Stimulated activated CD8-positive, alpha-beta memory T cell treated with anti-CD3 and anti-CD28 coated beads, Interleukin-4, amount 100 ng/mL, for 1 hour (primary cell): ENCODE measurements at places on chromosomes 13 and 19.

DNA sequence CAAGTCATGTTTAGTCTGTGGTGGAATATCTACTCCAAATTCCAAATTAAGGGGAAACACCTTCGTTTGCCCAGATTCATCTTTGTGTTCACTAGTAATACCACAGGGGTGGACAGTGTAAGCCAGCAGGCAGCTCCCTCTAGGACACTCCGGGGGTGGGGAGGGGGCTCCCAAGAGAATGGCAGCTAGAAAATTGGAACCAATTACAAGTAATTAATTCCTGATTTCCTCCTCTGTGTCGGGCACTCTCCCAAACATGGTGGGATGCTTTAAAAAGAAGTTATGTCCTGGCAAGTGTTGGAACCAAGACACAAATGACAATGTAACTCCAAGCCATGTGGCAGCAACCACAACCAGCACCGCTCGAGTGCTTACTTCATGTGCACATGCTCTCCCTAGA lies 5.9 kb downstream of the COL4A1 start:
- no peak for DNase-seq

- DNase-seq: no peak
Measured at GRCh38 chr19:56091751-56092546, 29.1 kb downstream of the ZNF787 start.

DNA sequence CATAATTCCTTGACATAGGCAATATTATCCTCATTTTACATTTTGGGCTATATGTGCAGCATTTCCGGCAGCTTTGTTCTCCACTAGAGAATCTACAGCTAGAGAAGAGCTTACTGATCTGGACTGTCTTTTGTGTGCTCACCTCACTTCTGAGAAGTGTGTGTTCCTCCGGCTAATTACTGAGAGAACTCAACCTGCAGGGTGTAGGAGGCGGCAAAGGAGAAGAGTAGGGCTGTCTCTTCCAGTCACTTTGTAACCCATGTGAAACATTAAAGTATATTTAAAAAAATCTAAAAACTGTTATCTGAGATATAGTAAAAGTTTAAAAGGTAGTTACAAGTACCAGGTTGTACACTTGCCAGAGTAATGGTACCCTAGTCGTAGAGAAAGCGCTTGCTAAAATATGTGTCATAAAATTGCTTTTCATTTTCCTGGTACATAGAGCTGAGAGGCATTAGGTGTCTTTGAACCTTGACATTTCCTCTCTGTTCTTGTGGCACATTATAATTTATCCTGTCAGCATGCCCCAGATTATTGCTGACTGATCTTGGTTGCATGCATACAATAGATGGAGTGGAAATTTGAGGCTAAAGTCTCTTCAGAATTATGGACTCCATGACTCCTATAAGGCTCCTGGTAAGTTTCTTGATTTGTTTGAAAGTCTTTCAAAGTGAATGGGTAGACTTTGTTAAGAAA lies 381.9 kb downstream of the LMO7 start:
- DNase-seq: no peak

- DNase-seq: no peak
Measured at GRCh38 chr19:17570791-17571190, 15.3 kb downstream of the COLGALT1 start.

DNA sequence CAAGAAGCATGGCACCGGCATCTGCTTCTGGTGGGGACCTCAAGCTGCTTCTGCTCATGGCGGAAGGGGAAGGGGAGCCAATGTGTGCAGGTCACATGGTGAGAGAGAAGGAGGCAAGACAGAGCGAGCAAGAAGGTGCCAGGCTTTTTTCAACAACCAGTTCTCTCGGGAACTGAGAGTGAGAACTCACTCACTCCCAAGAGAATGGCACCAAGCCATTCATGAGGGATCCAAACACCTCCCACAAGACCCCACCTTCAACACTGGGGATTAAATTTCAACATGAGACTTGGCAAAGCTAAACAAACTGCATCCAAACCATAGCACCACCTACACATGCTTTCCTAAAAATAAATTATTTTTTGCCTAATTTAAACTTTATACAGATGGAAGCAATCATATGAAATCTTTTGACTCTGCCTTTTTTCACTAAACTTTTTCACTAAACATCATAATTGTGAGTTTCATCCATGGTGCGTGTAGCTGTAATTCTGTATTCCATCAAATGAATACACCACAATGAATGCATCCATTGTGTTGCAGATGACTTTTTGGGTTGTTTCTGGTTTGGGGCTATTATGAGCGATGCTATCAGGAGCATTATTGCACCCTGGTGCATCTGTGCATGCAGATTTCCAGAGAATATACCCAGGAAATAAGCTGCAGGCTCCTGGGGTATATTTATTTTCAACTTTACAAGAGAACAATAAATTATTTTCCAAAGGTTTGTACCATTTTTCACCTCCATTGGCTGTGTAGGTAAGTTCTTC lies 14.6 kb upstream of the IPO5 start:
- DNase-seq: no peak
